ENCODE measurements at places on chromosomes 16 and 17.

DNA sequence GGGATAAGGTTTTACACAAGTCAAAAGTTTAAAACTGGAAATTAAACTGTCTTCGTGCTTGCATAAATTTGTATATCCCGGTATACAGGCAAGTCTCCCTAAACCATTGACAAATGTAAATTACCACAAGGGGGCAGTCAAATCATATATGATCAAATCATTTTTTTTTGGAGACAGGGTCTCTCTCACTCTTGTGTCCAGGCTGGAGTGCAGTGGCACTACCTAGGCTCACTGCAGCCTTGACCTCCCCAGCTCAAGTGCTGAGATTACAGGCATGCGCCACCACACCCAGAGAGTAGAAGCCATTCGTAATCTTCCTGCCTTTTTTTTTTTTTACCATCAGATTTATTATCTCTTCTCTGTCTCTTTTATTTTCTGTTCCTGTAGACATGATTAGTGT is 18.5 kb downstream of the TOP2A start:
- DNase-seq: no peak

- DNase-seq: no peak
These were observed 372.3 kb upstream of the SALL1 start for GRCh38 chr16:51523400-51523799.

DNA sequence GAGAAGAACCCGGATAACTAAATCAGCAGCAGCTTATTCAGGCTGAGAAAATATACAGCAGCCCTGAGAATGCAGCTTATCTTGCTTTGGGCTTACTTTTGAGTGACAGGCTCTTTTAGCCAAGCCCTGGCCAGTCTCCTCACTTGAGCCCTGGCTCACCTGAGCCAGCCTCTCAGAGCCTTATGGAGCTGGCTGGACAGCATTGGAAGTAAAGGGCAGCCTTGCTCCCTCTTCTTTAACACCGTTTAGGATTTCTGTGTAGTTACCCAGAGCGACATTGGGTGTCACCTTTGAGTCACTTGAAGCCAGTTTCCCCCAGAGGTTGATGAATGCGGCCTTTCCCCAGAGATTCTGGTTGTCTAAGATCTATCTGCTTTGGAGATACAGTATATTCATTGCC is 7.7 kb upstream of the NPIPB2 start:
- no peak for DNase-seq

DNA sequence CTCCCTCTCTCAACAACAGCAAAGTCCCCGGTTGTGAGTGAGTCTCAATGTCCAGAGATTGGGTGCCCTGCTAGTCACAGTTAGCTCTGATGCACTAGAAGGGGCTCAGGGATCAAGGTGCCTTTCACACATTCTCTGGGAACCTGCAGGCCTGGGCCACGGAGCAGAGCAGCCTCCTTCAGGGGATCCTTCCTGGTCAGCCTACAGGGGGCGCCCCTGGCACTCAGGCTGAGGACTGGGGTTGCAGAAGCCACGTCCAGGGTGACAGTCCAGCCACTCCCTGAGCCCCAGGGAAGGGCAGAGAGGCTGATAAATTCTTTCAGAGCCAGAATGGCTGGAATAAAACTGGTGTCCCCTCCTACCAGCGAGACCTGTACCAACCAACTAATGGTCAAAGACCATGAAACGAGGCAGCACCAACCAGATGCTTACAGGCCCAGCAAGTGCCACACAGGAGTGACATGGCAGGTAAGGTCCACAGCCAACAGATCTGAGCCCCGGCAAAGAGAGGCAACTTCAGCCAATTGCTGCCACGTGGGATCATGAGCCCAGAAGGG is 43.5 kb downstream of the ST3GAL2 start:
- peak; percentile 50 for DNase-seq

DNA sequence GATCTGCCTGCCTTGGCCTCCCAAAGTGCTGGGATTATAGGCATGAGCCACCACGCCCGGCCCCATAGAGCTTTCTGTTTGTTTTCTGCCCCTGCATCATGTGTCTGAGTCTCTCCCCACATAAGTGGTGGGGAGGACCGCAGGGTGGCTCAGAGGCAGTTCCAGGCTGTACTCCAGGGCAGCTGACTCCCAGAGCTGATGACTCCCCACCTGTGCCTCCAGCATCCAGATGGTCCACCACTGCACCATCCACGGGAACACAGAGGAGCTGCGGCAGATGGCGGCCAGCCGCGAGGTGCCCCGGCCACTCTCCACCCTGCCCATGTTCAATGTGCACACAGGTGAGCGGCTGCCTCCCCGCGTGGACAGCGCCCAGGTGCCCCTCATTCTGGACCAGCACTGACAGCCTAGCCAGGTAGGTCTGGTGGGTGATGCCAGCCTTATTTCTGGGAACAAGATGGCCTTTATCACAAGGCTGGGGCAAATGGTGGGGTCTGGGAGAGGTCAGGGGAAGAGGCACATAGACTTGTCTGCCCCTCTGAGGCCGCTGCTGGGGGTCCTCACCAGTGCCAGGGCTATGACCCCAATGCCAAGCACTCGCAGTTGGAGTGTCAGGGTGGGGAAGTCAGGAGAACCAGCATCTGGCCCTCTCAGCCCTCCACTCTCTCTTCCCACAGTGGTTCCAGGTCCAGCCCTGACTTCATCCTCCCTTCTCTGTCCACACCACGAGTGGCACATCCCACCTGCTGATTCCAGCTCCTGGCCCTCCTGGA is 9.4 kb downstream of the SGCA start:
- no peak for DNase-seq

DNA sequence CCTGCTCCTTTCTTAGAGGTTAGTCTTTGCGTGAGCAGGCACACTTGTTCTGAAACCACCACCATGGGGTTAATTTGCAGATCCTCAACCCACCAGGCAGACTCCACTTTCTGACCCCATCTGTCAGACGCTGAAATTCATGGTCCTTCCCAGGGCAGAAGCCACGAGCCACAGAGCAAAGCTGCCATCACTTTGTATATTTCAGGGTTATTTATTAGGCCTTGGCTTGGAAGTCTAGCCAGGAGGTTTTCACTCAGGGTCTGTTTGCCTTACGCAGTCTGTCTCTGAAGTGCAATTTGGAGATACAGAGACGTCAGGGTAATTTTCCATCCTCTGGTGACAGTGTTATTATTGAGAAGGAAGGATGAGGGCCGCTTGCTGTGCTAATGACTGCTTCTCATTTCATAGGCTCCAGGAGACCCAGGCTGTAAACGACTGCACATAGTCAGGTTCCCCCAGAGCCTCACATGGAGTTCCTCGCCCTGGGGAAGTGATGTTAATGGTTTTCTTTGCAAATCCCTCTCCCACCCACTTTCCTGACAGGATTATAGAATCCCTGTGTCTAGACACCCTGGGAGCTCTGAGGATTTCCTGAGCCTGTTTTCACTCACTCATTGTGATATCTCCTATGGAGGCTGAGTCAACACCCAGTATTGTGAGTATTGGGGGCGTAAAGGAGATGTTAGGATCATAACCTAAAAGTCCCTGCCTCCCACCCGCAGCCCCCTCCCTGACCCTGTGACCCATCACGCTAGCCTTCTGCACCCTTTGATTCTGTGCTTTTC is 269.0 kb downstream of the ABCC12 start:
- no peak for DNase-seq

DNA sequence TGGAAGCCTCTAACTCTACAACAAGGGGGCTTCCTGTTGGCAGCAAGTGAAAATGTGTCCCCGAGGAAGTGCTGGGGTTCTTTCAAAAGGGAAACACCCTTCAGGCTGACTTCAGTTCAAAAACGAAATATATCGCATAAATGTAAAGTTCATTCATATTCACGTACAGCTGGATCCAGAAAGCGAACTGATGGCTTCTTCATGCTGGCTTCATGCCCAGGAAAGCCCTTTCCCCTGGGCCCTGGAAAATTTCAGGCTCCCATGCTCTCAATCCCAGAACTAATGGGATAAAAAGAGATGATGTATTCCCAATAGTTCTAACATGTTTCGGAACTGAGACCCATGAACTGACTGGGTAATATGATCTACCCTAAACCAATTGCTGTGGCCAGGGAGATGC is 104.7 kb upstream of the CDH13 start:
- DNase-seq: no peak

DNA sequence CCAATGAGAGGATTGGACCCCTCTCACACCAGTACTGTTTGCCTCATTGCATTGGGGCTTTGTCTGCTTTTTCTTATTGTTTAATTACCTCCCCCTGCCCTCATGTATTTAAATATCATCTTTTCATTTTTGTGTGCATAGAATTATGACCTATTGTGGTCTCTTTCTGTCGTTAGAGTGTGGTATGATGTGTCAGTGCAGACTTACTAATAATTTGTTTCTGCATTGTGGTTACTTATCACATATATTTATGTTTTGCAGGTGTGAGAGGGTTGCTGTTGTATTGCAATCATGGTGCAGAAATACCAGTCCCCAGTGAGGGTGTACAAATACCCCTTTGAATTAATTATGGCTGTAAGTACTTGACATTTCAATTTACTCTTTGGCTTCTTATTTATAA is 2.5 kb downstream of the SEC14L1 start:
- DNase-seq: no peak

- peak; percentile 78 for DNase-seq
These were observed 63.6 kb downstream of the SMG6 start for GRCh38 chr17:2239882-2240430.

DNA sequence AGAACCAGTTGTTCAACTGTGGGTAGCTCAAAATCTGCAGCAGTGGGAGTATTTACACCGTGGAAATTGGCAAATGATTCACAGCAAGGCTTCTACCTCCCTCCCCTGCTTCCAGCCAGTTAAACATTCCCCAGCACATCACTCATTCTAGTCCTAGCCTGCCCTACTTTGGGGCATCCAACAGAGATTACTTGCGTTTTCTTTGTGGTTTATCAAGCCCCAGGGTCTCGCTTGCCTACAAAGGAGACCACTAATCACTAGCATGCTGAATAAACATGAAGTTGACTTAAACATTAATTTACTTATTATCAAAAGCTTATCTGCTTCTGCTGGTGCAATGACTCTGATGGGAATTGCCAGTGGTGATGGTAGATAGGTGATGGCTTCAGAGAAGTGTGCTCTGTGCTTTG is 94.5 kb downstream of the MARF1 start:
- DNase-seq: no peak

DNA sequence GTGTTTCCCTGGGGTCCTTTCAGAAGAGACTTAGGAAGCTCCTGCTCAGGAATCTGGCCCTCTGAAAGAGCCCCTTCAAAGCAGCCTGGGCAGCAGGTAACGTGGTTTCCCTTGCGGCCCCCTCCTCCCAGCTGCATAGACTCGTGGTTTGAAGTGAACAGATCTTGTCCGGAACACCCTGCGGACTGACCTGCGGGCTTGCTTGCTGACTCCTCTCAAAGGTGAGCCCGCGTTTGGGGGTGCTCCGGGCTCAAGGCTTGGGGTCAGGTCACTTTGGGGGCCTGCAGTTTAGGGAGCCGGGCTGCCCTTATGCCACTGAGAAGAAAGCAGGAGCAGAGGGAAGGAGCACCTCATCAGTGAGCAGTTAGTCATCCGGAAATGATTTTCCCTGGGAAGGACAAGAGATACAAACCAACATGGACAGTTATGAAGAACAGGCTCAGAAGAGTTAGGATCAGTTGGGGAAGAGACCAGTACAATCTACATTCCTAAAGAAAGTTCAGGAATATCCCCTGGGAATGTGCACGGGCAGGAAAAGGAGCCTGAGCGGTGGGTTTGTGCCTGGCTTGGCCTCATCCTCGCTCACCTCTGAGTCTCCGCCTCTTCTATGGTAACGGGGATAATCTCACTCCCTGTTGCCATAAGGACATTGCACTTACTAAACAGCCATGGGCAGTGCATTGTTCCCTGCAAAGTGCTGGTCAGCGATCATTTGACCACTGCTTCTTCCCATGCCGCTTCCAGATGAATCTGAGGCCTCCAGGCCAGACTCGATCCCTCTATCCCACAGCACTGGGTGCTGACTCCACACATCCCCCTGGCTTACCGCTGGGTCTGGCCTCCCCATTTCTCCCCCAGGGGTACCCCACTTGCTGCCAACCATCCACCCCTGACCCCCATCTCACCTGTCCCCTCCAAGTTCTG is 10.0 kb downstream of the LDHD start:
- no peak for DNase-seq

DNA sequence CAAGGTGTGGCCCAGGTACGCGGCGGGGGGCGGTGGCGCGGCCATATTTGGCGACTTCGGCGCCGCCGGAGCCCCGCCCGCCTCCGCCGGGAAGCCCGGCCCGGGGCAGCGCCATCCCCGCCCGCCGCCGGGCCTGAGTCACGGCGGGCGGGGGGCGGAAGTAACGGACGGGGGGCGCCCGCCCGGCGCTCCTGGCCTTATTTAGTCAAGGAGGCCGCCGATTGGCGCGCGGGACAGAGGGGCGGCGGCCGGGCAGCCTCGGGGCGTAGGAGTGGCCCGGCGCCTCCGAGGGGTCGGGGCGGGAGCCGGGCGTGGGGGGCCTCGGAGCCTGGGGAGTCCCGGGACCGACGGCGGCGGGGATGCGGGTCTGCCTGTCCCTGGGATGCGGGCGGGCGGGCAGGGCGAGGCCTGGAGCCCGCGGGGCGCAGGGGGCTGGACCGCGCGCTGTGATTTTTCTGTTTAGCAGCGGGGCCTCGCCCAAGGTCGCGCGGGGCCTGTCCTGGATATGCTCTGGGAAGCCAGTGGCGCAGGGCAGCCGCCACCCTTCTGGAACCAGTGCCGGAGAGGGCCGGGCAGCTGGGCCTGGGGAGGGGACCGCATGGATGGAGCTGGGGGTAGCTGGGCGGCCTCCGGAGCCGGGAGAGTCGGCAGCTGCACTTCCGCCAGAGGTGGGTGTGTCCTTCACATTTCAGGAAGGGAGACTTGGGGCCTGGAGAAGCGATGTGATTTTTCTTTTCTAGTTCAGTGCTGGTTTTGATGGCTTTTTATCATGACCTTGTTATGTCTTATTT is 2.3 kb upstream of the ACTG1 start:
- DNase-seq: peak; percentile 91

DNA sequence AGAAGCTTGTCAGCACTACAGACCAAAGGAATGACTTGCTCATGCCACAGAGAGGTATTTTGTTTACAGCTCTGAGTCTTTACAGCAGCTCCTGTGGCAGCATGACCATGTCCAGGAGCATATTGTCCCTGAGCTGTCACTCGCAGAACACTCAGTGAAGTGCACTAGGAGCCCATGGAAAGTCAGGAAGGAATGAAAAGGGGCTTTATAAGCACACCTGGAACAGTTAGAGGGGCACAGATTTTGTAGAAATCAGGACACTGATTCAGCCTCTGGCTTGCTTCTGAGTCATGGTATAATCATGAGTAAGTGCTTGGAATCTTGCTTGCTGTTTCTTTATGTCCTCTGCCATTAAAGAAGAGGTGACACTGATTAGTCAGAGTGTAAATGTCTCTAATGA is 41.0 kb downstream of the TADA2A start:
- no peak for DNase-seq

GRCh38 chr16:14121142-14121541 is 50.0 kb downstream of the MRTFB start:
- peak; percentile 17 for DNase-seq

DNA sequence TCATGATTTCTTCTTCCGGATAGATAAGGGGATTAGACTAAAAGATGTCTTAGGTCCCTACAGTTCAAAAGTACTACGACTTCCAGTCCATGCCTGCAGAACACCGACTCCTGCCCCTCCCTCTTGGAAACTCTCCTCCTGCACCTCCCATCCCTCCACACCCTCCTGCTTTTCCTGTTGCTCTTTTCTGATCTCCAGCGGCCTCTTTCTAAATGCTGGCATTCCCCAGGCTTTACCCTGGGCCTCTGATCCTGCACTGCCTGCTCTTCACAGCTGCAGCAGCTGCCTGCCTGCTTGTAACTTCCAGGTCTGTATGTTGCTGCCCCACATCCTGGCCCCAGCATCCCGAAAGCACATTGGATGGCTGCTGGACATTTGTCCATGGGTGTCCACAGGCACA is 154.2 kb downstream of the KCNJ12 start:
- no peak for DNase-seq

- DNase-seq: peak; percentile 76
These were observed 7.3 kb downstream of the ABI3 start for GRCh38 chr17:49217651-49218413.

- no peak for DNase-seq
These were observed 156.9 kb upstream of the C17orf78 start for GRCh38 chr17:37218849-37219248.

Measured in GM06990 (cell line).